Kidney glomerular epithelial cell (primary cell): ENCODE measurements at places on chromosomes 4 and X.

DNA sequence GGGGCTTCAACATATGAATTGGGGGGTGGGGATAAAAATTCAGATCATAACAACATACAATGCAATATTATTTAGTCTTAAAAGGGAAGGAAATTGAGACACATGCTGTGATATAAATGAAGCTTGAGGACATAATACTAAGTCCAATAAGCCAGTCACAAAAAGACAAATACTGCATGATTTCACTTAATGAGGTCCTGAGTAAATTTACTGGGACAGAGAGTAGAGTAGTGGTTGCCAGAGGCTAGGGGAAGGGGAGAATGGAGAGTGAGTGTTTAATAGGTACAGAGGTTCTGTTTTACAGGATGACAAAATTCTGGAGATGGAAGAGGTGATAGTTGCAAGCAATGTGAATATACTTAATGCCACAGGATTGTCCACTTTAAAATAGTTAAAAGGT lies 89.2 kb upstream of the RAPGEF2 start:
- no peak for DNase-seq

DNA sequence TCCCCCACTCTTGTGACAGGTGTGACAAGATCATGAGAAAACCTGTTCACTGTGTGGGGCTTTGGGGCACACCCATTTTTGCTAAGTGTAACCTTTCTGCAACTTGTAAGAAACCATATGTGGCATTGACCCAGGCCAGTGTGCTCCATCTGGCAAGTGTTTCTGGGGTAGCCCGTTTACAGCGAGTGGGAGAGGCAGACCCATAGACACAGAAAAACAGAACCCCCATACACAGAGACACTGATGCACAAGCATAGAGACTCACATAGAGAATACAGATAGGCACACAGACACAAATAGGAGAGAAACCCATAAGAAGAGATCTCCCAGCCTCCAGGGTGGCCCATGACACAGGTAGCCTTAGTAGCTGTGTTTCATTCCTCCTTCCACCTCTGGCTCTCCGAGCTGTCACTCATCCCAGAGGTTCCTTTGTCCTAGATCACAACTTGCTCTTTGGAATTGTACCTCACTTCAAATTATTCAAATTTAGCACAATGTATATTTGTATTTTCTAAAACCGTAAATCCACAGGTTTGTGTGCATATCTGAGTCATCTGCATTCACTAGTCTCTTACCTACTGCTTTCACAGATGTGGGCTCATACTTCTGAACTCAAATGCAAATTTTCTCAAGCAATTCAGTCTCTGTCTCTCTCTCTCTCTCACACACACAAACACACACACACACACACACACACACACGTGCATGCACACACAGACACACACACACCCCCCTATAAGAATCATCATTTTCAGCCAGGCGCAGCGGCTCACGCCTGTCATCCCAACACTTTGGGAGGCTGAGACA lies 114.4 kb downstream of the SH3KBP1 start:
- DNase-seq = peak; percentile 15

GRCh38 chr4:109599046-109599652 lies 39.1 kb downstream of the MCUB start:
- DNase-seq = no peak

DNA sequence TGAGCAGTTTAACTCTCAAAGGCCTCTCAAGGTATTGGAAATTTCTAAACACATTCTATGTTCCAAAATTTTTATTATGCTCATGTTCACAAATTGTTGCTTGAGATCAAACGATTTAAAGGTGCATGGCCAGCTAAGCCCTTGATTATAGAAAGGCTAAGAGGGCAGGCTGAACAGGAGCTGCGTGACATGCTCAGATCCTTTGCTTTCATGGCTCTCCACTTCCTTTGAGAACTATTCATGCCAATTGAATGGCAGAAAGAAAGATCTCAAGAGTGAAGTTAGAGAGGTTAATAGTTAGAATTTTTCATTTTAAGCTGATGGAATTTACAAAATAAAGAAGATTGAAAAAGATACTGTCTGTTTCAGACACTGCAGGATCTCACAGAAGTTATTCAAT lies 594 bp downstream of the LRIT3 start:
- DNase-seq = no peak

DNA sequence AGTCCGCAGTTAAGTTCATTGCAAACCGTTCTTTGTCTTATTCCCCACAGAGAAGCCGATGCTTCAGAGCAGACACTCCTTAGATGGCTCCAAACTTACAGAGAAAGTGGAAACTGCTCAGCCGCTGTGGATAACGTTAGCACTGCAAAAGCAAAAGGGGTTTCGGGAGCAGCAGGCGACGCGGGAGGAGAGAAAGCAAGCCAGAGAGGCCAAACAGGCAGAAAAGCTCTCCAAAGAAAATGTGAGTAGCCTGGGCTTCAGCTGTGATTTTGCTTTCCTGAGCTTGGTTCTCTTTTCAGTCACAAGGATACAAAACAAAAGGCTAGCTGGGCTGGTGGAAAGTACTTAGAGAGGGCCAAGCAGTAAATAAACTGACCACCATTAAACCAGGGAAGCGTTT lies 64.0 kb downstream of the AASDH start:
- no peak for DNase-seq

DNA sequence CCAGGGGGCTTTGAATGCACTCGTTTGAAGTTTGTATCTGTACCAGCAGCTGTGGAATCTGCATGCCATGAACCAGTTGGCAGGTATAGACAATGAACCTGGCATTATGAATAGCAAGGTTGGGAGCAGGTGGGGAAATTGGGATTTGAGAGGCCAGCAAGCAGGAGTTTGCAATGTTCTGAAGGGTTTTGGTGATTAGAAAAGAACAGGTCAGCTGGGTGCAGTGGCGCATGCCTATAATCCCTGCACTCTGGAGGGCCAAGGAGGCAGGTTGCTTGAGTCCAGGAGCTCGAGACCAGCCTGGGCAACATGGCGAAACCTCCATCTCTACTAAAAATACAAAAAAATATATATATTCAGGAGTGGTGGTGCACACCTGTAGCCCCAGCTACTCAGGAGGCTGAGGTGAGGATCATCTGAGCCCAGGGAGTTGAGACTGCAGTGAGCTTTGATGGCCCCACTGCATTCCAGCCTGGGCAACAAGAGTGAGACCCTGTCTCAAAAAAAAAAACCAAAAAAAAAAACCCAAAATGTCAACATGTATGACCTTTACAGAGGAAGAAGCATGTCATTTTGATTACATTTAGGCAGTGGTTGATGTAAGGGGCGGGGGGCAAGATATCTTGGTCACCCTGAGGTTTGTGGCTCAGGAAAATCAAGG lies 63.9 kb downstream of the TSC22D3 start:
- DNase-seq = no peak

DNA sequence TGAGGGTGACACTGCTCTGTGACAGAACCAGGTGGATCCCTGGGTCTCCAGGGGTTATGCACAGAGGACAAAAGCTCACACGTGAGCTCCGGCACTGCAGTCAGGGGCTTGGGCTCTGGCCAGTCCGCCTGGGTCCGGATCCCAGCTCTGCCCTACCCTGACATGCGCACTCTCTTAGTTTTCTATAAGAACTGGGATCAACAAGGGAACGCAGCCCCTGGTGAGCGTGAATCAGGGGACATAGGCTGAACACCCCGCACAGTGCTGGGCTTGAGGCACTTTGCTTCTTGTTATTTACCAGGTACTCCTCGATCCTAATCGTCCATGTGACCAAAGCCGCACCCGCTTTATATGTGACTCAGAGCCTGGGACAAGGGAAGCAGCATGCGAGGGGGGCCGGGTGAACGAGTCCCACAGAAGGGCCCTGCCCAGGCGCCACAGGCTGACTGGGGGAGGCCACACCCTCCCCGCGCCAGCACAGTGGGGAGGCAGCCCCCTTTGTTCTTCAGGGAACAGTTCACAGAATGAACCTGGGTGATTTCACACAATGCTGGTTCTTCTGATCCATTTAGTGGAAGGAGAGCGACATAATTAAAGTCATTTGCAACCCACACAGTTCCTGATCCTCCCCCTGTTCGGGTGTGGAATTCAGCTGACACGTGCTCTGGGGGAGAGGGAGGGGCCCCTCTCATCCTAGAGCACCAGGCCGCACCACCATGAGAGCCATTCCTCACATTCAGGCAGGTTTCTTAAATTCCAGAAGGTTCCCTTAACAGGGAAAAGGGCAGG lies 55.5 kb downstream of the WFS1 start:
- no peak for DNase-seq
